ENCODE measurements at places on chromosomes 2 and 18.

DNA sequence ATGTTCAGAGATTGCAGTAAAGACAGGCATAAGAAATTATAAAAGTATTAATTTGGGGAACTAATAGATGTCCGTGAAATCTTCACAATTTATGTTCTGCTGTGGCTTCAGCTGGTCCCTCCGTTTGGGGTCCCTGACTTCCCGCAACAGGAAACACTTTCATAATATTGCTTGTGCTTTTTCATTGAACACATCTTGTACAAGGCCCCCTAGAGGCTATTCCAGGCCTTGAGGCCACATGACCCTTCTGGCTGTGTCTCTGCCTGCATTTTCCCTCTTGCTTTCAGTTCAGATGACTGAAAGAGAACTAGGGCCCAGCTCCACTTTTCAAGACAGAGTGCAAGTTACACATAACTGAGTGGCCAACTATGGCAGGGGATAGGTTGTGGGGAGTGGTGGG, 164.1 kb downstream of the TMEM247 start:
- no peak for DNase-seq

DNA sequence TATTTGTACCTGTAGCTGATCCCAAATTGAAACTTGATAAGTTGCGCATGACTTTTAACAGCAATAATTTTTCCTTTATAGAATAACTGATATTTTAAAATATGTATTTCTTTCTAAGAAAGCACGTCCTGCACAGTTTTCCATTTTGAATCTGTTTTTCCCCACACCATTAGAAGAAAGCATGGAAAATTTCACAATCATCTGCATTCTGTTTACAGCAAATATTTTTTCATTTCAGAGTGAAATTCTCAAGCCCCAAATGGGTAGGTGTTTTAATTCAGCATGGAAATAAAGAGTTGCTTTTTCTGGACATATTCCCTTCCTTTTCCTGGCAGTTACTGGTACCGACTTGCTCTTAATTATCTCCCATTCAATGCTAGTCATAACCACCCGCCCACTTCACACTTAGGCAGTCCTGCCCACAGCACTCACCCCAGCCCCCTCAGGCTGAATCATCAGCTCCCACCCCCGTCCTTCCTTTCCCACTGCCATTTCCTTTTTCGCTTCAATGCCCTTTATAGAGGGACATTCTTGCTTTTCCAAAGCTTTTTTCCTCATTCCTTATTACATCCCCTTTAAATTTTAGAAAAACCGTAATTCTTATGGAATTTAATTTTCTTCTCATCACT, 89.2 kb upstream of the GLS start:
- no peak for DNase-seq

DNA sequence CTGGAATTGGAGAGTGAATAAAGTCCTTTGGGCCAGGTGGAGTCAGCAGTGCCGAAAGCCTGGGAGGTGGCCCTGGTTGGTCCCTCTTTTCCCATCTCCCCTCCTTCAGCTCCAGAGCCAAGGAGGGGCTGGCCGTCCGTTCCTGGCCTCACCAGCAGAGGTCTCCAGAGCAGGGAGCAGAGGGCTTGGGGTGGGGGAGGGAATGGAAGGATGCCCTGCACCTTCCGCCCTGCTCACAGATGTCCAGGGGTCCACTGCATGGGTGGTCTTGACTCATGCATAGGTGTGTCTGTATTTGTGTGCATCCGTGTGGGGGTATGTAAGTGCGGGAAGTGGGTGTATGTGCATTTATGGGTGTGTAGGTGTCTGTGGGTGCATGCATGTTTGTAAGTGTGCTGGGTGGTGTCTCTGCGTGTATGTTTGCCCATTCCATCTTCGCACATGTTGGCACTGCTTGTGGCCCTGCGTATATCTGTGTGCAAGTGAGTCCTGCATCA, 201.8 kb downstream of the ZFP36L2 start:
- DNase-seq: no peak

GRCh38 chr2:207503234-207503633, 26.5 kb upstream of the CREB1 start:
- DNase-seq: no peak

DNA sequence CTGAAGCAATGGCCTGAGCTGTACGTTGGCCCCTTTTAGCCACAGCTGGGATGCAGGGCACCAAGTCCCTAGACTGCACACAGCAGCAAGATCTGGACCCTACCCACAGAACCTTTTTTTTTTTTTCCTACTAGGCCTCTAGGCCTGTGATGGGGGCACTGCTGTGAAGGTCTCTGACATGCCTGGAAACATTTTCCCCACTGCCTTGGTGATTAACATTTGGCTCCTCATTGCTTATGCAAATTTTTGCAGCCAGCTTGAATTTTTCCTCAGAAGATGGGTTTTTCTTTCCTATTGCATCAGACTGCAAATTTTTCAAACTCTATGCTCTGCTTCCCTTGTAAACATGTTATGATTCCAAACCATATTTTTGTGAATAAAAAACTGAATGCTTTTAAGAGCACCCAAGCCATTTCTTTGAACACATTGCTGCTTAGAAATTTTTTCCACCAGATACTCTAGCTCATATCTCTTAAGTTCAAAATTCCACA, 33.5 kb downstream of the PDE1A start:
- DNase-seq: no peak

GRCh38 chr2:235960011-235960715, 208.0 kb downstream of the GBX2 start:
- no peak for DNase-seq

- no peak for DNase-seq
Measured at GRCh38 chr2:66477135-66477842, 42.4 kb downstream of the MEIS1 start.

GRCh38 chr2:217440000-217440399, 562.8 kb downstream of the TNS1 start:
- DNase-seq: no peak

DNA sequence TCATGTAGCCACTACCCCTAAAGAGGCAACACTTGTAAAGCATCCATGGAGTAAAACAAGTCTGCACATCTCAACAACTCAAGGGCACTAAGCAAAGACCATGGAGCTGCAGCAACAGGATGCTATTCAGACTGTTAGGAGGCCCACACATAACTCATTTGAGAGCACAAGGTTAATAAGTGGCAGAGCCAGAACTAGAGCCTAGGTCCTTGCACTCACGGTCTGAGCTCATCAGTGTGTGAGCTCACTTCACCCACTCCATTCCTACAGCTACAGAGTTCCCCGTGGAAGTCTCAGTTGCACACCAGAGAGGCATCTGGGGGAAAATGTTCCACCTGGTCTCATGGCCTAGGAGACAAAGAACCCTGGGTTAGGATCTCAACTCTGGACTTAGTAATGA, 35.0 kb downstream of the TTC32 start:
- DNase-seq: no peak

DNA sequence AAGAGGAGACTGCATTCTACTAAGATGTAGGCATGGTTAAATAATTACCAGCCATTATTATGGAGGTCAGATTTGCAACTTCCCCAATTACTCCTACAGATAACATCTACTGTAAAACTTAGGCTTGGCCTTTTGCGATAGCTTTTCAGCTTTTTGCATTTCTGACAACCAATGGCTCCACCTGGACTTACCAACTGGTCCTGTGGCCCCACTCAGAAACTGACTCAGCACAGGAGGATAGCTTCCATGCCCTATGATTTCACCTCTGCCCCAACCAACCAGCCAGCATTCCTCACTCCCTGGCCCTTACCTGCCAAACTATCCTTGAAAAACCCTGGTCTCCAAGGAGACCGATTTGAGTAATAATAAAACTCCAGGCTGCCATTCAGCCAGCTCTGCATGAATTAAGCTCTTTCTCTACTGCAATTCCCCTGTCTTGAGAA, 28.2 kb downstream of the TUBB6 start:
- DNase-seq: no peak

DNA sequence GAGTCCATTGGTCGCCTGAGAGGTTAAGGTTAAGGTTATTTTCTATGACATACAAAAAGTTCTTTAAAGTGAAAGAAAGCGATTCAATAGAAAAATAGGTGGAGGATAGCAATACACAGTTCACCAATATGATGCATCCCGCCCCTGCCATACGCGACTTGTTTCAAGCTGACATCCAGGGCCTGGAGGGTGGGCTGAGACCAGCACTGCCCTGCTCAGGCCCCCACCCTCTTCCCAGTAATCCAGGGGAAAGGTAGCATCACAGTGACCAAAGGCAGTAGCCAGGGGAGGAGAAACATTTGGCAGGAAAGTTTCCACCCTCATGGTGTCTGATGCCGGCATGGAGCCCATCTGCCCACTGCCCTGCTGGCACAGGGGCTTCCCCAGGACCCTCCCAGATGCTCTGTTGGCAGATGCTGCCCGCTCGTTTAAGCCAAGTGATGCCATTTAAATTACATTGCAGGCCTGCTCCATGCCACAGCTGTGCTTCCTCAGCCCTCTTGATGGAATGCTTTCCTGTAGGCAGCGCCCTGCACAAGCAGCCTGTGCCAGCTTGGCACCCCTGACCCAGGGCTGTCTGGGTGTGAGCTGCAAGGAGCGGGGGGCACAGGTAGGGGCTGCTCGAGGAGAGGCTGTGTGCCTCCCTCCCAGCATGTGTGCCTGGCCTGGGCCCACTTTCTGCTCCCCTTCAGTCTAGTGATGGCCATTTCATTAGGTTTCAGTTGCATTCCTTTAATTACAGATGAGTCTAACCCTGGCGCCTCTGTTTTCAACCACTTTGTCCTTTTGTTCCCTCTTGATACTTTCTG, 10.7 kb upstream of the ANO7 start:
- no peak for DNase-seq

GRCh38 chr2:53508667-53509066, 258.9 kb upstream of the CHAC2 start:
- no peak for DNase-seq

DNA sequence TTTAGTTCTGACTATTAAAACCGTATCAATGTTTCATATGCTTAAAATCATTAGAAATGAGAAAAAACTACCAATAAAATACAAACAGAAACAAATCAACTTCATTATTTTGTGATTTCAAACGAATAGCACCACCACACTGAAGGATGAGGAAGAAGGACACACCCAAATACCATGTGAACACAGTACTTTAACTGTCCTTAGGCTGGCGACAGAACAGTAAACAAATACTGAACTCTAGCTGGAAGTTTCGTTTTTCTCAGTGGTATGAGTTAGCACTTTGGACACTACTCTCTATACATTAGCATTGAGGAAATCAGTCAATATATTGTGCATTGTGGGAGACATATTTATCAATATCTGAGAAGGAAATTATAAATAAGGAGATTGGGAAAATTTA, 202.4 kb upstream of the AGAP1 start:
- DNase-seq: no peak

DNA sequence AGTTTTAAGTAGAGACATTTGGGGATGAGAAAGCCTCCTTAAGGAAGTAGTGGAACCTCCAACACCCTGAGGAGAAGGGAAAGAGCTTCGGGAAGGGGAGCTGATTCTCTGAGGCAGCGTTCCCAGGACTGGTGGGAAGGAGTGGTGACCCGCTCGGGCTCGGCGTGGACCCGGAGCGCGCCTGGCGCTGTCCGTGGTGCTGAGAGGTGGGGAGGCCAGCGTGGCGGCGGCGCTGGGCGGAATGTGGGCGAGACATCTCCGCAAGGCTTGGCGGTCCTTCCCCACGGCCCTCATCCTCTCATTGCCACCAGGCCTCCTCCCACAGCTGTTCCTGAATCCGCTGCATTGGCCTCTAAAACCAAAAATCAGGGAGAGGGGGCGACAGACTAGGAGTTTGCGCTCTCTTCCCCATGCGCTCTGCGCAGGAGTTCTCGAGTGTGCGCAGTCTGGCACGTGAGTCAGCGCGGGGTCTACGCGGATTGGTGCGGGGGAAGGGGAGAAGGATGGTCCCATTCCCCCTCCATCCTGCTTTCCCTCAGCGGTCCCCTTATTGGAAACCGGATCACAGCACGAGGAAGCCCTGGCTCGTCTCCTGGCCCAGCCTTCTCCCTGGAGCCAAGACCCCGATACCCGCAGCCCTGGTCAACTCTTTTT, 857 bp downstream of the RESP18 start:
- no peak for DNase-seq

DNA sequence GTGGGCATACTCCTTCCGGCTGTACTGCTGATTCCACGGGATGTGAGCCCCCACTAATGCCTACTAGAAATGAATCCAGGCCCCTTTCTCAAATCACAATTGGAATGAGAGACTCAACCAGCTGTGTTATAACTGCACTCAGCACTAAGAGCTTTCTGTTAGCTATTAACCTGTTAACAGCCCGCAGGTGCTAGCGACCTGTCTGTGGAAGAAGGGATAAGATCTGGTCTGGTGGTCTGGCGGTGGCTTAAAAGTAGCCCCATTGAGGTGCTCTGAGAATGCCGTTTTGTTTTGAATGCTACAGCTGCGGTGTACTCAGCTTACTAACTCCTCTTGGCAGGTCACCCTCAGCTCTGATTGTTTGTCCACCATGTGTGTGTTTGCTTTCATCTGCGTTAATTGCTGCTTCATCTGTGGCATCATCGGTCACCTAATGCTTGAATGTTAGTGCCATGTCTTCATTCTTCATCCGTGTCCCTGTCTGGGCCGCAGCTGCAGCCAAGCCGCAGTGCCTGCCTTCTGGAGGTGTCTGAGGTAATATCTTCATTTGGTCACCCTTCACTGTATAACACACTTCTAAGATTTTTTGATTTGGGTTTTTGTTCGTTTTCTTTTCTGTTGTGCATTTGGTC, 16.3 kb downstream of the RAB12 start:
- DNase-seq: no peak

DNA sequence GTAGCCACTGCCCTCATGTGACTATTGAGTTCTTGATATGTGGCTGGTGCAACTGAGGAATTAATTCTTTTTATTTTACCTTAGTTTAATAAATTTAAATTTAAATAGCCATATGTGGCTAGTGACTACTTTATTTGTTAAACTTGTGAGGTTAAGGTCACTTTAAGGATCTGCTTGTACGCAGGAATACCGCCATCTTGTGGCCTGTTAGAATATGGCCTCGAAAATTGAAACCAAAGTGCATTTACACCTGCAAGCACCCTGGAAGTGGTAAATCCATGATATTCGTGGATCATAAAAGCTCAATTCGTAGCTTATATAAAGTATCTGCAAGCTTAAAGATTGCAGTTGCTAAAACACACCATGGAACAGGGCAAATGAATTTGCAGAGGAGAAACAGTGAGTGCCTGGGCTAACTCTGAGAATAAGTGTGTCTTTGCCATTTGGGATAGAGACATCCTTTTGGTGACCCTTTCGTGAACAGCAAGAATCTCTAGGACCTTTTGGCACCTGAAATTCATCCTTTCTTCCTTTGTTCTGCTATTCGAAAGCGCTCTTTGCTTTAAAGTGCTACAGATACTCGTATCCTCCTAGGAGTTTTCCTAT, 59.9 kb upstream of the REG3A start:
- no peak for DNase-seq

- no peak for DNase-seq
Measured at GRCh38 chr2:119414894-119415293, 16.8 kb upstream of the TMEM37 start.

- DNase-seq: no peak
Measured at GRCh38 chr18:50158866-50159653, 35.9 kb downstream of the MYO5B start.

All from activated naive CD4-positive, alpha-beta T cell (primary cell).